RWPE2 (cell line): ENCODE measurements at places on chromosomes 1 and 21.
A peak's percentile ranks its signal among the peaks of the same experiment; 100 is the strongest.

DNA sequence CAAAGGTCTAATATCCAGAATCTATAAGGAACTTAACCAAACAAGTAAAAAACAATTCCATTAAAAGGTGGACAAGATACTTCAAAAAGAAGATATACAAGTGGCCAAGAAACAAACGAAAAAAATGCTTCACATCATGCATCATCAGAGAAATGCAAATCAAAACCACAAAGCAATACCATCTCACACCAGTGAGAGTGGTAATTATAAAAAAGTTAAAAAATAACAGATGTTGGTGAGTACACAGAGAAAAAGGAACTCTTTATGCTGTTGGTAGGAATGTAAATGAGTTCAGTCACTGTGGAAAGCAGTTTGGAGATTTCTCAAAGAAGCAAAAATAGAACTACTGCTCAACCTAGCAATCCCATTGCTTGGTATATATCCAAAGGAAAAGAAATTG, 218.6 kb downstream of the SLC44A5 start:
- DNase-seq = no peak

GRCh38 chr1:82225421-82226185, 424.9 kb downstream of the ADGRL2 start:
- DNase-seq = no peak

DNA sequence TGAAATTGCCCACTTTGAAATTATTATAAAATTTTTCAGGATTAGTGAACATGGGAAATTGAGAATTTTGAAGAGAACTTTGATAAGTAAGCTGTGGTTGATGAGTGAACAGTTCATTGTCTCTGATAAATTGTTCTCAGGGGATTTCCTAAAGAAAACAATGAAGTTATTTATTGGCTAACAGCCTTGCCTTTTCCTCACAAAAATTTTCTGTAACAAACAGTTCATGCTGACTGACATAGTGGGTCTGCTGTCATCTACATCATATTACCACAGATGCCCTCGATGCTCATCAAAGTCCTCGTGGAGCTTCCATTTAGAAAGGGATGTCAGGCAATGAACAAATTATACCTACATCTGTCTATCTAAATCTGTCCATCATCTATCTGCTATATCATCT, 113.4 kb downstream of the PTBP2 start:
- DNase-seq = no peak

GRCh38 chr1:109090196-109091077, at the start of gene TMEM167B:
TSS of gene TMEM167B (plus strand) at chr1:109090764. CDS start at chr1:109090873, 109 bp downstream.
- DNase-seq = peak; percentile 90

DNA sequence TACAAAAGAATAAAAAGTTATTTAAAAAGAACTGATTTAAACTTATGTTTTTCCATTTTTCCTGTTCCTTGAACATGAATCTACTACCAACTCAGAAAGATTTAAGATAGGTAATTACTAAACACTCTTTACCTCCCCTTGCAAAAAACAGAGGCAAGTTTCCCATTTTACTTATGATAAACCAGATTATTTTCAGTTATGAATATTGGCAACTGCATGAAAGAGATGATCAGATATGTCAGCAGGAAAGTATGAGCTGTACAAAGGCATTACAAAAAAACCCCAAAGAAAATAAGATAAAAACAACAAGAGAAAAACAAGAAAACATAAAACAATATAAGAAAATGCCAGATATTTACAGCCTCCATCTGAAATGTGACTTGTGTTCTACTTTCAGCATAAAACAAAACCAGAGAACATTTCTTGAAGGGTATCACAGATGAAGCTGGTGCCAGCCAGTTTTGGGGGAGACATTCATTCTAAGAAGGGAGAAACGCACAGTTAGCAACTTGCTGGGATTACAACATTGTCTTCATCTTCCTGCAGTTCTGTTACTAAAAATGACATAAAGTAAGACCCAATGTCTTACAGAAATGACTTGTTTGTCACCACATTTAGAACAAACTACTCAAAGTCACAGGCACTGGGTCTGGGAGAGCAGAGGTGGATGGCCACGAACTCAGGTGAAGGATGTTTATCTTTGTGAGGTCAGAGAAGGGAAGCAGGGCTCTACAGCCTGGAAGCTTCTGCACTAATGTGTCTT, 19.1 kb downstream of the ZC3H12A start:
- DNase-seq = no peak

DNA sequence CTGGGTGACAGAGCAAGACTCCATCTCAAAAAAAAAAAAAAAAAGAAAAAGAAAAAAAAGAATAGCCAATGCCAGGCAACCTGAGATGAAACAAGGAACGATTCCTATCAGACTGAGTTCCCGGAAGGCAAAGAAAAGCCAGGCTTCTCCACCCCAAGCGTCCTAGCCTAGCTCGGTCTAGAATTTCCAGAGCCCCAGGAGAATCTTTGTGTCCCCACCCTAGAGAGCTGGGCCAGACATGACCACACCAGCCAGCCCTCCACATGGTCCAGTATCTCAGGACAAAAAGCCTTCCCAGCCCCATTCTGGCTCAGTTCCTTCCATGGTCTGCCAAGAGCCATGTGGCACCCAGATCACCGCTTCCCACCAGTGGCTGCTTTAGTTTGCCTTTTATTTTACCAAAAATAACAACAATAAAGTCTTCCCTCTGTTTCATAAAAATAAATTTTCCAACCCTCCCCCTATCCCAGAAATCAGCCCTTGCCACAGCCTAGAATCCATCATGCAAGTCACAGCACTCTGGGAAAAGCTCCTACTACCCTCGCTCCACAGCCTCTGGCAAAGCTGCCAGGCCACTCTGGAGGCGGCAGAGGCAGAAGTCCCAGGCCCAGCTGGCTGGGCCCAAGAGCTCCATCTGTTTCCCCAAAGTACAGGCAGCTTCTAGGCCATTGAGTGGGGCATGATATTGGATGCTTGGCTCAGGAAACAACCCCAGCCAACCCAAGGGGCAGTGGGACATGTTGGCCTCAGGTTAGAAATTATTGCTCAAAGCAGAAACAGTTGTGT, 3.5 kb upstream of the MKNK1 start:
- no peak for DNase-seq

DNA sequence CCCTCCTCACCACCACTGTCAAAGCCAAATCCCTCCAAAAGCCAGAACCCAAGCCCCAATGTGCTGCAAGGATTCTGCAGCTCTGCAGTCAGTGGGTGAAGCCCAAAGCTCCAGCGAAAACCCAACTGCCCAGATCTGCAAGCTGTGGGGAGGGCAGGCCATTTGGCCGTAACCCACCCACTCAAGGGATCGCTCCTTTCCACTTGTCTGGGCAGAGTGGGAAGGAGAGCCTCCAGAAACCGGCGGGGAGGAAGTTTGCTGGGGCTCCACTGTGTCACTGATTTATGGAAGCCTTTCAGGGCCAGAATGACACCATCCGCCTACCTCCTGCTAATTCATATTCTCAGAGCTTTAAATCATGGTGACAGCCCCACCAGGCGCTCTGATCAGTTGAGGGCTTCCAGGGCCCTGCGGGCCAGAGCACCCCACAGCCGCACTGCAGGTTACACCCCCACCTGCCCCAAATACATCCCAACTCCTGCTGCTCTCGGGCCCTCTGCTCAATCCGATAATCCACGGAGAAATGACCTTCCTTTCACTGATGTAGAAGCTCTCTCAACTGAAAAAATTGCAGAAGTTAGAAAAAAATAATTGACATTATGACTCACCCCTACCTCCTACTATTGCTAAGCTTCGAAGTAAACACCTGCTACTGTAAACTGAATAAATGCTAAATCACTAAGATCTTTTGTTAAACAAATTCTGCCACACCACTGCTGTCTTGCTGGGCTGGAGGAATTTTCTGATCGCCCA, 40.6 kb upstream of the RAB4A start:
- no peak for DNase-seq

DNA sequence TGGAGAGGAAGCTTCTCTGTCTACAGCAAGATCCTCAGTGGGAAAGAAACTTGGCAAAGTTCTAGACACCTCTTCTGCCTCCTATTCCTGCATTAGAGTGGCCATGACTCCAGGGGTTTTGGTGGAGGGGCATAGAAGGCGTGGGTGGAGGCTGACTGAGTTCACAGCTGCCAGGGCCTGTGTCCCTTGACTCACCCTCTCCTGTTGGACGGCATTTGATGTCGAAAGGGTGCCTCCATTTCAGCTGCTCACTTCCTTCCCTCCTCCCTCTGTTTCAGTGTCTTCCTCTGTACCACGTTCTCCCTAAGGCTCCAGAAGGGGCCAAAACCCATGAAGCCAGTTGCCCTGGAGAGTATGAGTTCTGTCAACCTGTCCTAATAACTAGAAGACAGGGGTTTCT, 632 bp downstream of the TMEM79 start:
- DNase-seq = no peak
